Psoas muscle (tissue), 8 donors: ENCODE measurements at places on chromosomes 2 and 18.

- no peak for DNase-seq
Observed at GRCh38 chr2:46362667-46363012, 65.4 kb downstream of the EPAS1 start.

GRCh38 chr2:159125858-159126257 is 157.4 kb downstream of the TANC1 start:
- DNase-seq = no peak

- DNase-seq = peak; percentile 32
Observed at GRCh38 chr2:240627736-240628506, 2.6 kb downstream of the GPR35 start.

GRCh38 chr18:688323-688722 is 24.1 kb downstream of the ENOSF1 start:
- DNase-seq = no peak

- DNase-seq = no peak
Observed at GRCh38 chr2:62577994-62578781, 72.2 kb upstream of the TMEM17 start.

DNA sequence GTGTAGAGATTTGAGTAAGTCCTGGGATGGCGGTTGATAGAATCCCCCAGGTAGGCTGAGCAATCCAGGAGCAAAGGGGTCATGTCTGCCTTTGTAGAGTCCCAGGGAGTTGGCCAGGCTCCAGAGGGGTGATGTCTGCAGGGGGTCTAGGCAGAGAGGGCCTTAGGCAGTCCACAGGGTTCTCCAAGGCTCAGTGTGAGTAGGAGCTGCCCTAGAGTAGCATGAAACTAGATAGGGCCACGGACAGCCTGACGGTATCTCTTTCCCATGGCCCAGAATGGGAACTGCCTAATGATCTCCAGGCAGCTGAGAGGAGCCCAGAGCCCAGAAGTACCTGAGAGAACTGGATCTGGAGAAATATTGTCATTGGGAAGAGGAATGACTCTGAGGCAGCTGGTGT is 9.0 kb upstream of the FAM136A start:
- no peak for DNase-seq

DNA sequence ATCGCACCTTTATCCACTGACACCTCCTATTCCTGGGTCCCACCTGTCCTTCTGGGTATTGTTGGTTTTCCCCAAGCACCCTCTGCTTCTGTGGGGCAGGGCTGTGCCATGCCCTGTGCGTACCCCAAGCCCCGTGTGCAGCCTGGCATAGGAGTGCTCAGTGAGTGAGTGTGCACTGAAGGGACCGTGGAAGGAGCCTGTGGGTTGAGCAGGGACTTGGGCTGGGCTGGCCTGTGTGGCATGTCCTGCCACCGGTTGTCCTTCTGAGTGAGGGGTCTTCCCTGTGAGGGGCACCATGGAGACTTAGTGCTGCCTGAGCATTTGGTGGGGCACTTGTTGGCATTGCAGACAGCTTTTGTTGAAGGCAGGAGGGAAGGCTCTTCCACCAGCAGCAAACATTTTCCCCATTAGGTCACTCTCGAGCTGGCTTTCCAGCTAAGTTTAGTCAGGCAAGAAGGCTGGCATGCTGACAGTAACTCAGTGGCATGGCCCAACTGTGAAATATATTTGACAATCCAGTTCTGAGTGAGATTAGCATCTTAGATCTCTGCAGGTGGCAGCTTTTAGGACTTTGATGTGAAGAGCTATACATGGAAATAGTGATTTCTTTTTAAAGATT is 64.7 kb downstream of the LPIN1 start:
- DNase-seq = no peak

DNA sequence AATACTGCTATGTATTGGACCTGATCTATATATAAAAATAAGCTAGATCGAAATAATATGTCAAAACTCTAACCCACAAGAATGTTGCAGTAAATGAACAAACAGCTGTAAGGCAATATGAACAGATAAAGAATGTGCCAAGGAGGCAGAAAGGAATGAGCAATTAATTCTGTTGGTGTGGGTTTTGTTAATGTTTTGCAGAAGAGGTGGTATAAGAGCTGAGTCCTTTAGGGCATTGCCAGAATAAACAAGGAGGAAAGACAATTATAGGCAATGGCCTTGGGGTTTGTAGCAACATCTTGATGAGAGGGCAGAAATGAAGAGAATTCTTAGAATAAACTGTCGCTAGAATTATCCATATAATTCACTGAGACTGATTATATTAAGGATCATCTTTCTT is 240.9 kb upstream of the GULP1 start:
- DNase-seq = no peak

DNA sequence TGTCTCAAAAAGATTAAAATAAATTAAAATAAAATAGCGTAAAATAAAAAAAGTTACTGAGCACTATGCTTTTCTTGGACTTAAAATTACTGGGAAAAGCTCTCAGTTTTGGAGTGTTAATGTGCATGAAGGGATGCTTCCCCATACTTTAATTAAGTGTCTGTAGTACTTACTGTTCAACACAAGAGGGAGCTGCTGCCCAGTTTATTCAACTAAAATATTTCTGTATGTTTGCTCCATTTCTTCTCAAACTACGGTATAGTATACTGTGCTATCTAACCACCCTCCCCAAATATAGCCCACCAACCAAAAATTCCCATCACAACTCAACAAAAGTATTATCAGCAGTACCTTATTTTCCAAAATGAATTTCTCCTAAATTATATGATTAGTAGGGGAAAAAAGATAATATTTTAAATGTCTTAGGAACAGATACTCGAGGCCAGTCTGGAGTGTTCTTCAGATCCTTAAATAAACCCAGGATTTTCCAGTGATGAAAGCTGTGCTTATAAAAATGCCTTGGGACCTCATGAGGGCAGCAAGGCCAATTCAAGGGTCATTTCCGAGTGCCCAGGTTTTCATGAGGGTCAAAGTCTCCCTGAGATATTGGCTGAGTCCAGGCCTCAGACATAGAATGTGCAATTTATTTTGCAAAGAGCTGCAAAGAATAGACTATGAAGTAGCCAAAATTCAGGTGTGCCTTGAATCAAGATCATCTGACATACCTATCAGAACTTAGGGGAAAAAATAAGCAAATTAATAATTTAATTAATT is 64.1 kb downstream of the CHRNA1 start:
- no peak for DNase-seq

DNA sequence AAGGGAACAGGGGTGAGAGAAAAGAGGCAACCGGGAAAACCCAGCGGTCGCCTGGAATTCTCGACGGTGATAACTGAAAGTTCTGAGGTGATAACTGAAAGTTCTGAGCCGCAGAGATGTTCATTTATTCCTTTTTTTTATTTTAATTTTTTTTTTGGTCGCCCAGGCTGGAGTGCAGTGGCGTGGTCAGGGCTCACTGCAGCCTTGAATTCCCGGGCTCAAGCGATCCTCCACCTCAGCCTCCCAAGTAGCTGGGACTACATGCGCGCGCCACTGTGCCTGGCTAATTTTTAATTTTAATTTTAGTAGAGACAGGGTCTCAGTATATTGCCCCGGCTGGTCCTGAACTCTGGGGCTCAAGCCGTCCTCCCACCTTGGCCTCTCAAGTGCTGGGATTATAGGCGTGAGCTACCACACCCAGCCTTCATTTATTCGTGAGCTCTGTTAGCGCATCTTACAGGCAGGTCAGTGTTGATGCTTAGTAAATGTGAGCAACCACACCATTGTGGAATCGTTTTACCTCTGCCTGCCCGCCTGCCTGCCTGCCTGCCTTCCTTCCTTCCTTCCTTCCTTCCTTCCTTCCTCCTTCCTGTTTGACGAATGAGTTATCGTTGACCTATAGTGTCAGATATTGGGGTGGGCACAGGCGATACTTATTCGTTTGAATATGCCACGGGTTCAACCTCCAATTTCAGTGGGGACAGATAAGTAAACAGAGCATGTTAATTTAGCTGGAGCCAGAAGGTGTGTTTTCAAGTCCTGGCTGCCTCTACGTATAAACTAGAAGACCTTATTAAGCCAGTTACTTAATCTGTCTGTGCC is 557 bp upstream of the E2F6 start:
- no peak for DNase-seq

DNA sequence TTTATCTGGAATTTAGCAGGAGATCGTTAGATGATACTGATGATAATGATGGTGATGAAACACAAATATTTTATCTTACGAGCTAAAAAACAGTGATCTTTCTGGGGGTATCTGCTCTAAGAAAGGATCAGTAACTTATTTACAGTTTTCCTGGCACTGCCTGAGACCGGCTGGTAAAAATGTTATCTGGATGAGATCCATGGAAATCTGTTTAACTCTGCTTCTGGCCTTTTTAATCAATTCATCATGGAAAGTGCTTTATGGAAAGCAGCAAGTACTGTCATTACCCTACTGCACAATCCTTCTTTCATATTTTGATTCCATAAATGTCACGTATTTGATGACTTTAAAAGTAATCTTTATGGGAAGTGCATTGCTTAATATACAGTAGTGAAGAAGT is 612.7 kb upstream of the GCFC2 start:
- no peak for DNase-seq

GRCh38 chr18:907885-908757 is 3.5 kb downstream of the ADCYAP1 start:
- peak; percentile 46 for DNase-seq

GRCh38 chr18:11296946-11297345 is 147.6 kb upstream of the PIEZO2 start:
- DNase-seq = no peak

DNA sequence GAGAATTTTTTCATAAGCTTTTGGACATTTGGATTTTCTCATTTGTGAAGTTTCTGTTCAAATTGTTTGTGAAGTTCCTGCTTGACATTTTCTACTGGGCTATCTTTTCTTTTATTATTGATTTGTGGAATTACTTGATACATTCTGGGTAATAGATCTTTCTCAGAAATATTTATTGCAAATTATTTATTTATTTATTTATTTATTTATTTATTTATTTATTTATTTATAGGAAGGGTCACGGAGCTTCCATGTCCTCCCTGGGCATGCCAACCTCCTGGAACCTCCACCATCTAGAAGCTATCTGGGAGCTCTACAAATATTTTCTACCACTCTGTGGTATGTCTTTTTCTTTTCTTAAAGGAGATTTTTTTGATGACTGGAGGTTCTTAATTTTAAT is 25.7 kb upstream of the SERPINB7 start:
- no peak for DNase-seq

GRCh38 chr2:78592491-78592890 is 433.0 kb upstream of the REG3G start:
- DNase-seq = no peak
